ENCODE measurements at places on chromosomes 7 and 10.

DNA sequence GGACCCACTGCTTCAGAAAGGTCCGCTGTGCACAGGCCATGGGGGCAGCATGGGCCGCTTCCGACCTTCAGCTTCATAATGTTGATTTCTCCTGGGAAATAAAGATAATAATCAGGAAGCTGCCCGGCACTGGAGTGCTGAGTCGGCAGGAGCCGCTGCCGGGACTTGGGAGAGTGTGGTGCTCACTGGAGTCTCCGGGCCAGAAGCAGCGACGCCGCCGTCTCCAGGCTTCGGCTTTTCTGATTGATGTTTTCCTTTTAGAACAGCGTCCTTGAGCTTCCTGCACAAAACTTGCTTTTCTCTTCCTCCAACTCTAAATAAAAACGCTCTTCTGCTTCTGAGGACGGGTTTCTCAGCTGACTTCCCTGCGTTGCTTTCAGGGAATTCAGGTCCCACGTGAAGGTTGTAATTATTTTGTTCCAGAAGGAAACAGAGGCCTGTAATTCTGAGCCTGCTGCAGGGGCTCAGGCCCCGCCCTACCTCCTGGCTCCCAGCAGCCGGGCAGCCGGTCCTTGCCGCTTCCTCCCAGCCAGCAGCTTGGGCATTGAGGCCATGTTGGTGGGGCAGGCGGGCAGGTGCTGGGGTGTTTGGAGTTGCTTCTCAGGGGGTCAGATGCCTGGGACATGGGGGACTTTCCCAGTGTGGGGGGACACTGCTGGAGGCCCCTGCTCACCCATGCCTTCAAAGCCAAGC is 14.7 kb downstream of the PWWP2B start:
- peak; percentile 19 for DNase-seq

DNA sequence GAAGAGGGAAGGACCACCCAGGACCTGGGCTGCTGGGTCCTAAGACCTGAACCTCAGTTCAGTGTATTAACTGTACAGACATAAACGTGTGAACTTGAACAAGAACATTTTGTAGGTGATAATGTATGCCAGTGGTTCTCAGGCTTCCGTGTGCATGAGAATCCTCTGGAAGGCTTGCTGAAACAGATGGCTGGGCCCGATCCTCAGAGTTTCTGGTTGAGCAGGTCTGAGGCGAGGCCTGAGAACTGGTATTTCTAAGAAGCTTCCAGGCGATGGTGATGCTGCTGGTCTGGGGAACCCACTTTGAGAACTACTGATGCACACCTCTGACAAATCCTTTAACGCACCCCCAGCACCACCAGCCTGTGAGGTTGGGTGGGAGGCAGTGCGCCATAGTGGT is 70.4 kb downstream of the CDH23 start:
- no peak for DNase-seq

- DNase-seq, result no peak
Measured at GRCh38 chr10:113959383-113959760, 84.3 kb upstream of the ADRB1 start.

GRCh38 chr10:122798704-122799231 is 46.9 kb downstream of the CUZD1 start:
- DNase-seq, result no peak

All from inflammatory macrophage treated with lipopolysaccharide for 1 hour (primary cell).